ENCODE measurements at places on chromosomes 6 and 20.

DNA sequence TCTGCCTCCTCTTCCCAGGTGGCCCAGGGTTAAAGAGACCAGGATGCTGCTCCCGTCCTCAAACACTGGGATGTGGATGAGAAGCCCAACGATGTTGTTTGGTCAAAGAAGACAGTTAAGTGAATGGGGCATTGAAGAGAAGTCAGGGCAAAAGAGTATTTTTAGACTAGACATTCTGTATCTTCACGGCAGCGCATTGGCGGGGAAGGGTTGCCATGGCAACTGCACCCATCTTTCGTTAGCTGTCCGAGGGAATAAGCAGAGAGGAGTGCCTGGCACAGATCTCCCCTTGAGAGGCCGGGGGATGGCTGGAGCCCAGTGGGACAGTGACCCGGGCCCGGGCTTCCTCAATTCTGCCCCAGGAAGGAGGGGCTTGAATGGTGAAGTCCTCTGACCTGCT lies 56.4 kb upstream of the GPR31 start:
- DNase-seq: no peak

DNA sequence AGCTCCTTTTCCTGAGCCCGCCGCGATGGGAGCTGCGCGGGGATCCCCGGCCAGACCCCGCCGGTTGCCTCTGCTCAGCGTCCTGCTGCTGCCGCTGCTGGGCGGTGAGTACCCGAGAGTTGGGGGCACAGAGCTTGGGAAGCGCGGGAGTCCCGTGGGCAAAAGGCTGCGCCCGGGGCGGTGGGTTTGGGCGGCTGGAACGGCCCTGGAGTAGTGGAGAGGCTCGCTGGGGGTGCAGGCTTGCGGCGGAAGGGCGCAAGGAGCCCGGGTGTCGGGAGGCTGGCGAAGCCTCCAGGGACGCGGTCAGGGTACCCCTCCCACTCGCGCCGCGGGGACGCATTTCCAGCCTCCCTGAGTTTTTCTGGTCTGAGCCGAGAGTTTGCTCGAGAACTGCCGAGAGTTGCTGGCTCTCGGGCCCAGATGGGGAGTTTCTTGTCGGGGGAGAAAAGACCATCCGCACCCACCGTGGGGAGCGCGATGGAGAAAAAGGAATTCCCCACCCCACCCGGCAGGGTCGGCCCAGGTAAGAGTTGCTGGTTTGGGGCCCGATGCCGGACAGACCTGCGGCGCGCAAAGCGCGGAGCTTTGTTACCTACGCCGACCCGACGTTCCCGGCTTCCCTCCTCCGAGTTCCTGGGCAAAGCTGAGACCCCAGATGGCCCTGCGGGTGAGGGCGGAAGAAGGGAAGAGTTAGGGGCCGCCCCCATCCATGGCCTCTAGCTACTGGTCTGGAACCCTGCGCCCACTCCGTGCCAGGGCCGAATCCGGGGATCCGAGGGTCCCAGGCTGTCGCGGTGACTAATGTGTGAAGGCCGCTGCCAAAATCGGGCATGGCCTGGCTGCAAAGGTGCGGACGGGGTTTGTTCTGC lies 584 bp downstream of the PTK7 start:
- DNase-seq: no peak

DNA sequence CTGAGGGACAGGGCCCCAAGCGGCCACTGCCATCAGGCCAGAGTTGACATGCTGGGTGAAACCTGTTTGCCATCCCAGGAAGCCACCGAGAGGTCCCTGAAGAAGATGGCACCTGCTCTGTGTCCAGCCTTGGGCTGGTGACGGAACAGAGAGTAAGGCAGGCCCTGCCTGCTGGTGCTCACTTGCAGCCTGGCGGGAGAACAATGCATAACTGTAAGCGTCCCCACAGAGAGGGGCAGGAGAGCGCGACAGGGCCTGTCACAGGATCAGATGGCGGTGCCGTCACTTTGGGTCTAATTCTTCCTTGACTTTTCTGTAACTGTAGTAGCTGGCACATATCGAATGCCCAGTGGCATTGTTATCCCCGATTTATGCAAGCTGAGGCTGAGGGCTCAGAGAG lies 29.0 kb upstream of the VSTM2L start:
- DNase-seq: no peak

GRCh38 chr20:56458206-56458821 lies 10.1 kb upstream of the RTF2 start:
- DNase-seq: no peak

DNA sequence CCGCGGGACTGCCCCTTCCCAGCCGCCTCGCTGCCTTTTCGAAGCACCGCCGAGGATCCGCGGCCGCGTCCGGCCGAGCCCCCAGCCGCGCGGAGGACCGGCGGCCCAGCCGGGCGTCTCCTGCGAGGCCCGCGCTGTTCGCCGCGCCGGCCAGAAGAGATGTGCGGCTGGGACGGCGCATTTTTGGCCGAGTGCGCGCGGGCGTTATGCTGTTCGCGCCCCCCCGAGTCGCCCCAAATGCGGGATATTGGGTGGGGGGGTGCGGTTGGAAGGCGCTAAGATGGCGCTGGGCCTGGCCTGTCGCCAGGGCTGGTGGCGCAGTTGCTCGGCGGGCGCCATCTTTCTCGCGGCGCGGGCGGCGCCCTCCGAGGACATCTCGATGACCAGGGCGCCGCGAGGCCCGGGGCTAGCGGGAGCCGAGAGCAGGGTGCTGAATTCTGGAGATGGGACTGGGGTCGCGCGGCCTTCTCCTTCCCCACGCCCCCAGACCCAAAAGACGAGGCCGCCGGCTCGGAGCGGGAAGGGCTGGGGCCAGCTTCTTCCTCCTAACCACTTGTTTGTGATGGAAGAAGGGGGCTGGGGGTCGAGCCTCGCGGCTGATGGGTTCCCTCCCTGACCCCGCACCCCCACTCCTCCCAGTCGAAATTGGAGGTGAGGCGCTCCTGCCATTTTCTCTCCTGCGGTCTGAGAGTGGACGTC lies 1.5 kb downstream of the BICRAL start:
- peak; percentile 49 for DNase-seq

DNA sequence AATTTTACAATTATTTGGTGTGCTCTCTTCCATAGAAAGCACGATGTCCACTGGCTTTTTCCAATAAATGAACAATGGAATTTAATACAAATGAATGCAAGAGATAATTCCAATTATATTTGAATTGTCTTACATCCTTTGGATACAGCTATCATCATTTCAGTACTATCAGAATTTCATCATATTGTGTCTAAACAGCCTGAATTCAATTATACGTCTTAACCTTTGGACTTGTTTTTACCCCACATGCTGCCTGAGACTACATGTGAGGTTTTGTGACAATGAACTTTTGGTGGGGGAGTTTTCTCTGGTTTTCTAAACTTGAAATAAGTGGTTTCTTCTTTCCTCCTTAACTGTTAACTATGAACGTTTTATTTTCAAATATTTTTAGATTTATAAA lies 1176.0 kb downstream of the EPHA7 start:
- no peak for DNase-seq

DNA sequence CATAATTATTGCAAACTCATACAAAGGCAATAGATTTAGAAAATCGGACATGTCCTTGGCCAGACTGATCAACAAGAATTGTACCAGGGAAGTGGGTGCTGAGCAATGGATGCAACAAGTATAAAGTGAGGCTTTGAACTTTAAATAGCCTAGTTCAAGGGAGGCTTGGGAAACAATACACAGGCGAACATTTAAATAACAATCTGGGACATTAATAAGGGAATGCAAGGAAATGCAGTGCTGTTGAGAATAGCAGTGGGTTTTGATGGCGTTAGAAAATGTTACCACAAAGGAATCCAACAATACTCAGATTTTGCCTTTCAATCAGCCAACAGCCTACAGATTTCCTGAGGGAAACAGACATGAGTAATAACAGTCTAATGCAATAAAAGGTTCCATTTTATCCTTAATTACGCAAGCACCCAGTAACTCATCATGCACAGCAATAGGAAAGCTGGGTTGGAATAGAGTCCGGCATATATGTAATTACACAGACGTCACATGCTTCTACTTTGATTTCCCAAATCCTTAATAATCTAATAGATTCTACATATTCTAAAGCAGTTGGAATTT lies 134.6 kb downstream of the PHACTR1 start:
- no peak for DNase-seq

DNA sequence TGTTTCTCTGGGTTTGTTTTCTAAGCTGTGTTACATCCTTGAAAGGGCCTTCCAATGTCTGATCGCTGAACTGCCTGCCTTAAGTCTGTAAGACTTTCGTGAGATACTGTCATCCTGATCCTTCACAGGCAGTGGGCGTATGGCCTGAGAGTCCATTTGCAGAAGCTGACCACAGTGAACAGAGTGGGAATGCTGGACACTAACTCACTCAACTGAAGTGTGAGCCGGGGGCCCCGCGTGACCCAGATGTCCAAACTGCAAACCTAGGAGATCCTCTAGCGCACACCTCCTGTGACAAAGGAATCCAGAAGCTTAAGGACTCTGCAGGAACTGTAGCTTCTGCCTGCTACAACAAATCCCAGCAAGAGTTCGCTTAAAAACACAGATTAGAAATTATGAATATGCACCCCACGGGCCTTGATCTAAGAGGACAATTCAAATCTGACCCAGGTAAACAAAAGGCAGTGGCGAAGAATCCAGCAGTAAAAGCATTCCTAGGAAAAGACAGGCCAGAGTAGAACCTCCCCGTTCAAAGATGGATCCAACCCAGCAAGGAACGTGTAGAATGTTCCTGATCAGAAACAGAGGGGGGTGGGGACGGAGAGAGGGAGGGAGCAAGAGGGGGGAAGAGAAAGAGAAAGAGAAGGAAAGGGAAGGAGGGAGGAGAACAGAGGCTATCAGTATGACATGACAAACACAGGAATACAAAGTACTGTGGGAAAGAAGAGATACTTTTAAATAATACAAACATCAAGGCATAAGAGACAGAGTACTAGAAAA lies 135.0 kb upstream of the AFDN start:
- DNase-seq: no peak

GRCh38 chr20:52001999-52002666 lies 189.4 kb downstream of the ZFP64 start:
- DNase-seq: peak; percentile 71

DNA sequence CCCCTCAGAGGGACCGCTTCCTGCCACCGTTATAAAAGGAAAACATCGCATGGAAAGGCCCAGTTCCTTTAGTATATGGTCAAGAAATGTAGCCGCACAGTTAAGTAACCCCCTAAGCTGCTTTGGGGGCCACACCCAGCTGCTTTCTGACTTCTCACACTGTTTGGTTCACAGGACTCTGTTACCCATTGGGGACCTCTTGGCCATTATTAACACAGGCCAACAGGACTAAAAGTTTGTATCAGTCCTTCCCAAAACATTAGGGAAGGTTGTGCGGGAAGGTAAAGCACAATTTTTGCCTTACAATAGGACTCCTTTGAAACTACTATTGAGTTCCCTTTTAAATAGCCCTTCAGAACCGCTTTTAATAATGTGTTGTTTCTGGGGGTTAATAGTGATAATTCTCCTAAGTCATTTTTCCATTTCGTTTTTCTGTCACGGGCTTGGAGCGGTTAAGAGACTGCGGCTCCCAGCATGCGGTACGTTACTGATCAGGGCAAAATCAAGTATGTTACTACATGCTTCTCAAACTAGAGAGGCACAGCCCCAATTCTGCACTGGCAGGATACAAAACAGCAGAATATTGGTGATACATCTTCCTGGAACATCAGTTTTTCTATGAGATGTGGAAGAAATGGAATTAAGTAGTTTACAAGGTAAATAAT lies 668 bp upstream of the RPP40 start:
- DNase-seq: no peak

DNA sequence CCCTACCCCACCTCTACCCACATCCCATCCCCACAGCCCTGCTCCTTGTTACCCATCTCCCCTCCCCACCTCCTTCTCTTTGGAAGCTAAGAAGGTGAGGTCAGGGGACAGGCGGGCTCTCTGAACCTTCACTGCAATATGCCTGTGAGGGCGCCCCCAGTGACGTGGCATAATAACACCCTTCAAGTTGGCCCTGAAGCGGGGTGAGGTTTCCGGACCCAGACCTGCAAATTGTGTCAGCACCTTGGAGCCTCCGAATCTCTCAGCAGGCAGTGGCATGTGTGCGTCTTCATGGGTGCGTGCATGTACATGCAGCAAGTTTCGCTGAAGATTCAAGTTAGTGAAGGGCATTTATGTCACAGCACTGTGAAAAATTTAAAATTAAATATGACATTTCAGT lies 114.6 kb downstream of the SOBP start:
- no peak for DNase-seq

DNA sequence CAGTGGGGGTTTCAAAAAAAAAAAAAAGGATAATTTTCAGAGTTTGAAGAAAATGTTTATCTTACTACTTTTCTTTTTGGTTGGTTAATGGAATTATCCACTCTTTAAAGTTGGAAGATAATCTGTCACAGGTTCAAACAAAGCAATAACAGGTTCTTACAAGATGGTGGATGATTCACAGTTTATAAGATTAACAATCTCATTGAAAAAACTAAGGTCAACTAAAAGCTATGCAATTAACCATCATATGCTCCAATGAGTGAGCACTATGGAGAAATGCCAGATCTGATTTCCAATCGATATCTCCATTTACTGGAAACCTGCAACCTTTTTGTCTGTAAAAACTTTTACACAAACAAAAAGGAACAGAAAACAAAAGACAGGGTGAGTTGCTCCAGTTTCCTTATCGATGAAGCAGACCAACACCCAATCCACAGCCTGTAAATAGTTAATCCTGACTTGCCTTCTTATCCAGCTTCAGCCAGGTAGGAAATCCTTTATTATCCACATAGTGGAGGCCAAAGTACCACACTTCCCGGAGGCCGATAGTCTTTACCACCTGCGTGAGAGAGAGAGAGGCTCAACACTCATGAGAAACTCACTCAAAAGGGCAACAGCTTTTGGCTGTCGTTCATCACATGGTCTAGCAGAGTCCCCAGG lies 32.4 kb downstream of the EZR start:
- DNase-seq: no peak

DNA sequence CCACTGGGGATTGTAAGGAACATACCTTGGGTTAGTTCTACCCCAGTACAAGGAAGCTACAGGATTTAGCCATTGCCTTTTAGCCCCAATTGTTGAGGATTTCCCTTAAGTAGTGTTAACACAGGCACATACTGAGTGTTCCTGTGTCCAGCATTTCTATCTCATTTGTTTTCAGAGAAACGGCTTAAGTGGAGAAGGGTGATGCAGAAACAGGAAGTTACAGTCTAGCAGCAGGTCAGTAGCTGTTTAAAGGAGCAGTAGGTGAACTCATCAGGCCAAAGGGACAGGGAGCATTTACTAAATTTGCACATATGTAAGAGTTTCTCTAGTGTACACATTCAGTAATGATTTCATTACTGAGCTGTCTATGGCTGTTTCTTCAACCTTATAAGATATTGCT lies 644.2 kb upstream of the GJE1 start:
- DNase-seq: no peak

DNA sequence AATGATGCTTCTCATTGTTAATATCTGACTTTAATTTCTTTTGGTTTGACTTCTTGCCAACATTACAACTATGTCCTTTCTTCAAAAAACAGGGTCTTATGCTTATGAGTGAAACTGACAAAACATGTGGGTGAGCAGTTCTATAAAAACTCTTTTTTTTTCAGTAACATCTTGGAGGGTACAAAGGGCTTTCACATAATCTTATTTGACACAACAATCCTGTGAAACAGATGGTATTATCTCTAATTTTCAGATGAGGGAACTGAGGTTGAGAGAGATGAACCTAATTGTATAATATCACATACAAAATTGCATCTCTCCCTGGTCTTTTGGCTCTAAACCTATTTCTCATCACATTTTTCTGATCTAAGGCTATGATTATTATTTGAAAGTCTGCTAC lies 38.3 kb downstream of the MAPK14 start:
- DNase-seq: no peak

- no peak for DNase-seq
Measured at GRCh38 chr20:19991308-19991707, 25.9 kb upstream of the NAA20 start.

- DNase-seq: no peak
Measured at GRCh38 chr6:36754582-36755434, 57.2 kb downstream of the RAB44 start.

- no peak for DNase-seq
Measured at GRCh38 chr20:63639093-63639975, 12.4 kb upstream of the GMEB2 start.

Data from HuH-7.5 (cell line).